ENCODE measurements at places on chromosomes 5 and 9.

GRCh38 chr5:177297922-177298321 is 5.6 kb downstream of the RAB24 start:
- no peak for DNase-seq

DNA sequence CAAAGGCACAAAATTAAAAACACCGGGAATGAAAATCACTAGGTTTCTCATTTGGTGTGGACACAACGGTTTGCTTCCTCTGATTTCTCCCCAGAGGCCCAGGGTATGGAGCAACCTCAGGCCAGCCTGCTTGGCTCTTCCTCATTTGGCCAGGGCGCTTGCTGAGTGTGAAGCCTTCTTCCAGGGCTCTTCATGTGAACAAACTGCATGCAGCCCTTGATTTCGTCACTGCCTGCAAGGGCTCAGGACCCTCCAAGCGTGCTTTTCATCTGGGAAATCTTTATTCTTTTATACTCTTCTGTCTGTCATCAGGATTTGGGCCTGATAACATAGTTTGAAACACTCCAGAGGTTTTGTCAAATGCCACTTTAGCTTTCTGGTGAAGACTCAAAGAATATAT is 122.6 kb upstream of the KLF4 start:
- DNase-seq, result no peak

- DNase-seq, result no peak
These were observed 33.4 kb downstream of the C9orf85 start for GRCh38 chr9:71944754-71945375.

GRCh38 chr9:95437559-95437958 is 79.2 kb downstream of the PTCH1 start:
- no peak for DNase-seq

DNA sequence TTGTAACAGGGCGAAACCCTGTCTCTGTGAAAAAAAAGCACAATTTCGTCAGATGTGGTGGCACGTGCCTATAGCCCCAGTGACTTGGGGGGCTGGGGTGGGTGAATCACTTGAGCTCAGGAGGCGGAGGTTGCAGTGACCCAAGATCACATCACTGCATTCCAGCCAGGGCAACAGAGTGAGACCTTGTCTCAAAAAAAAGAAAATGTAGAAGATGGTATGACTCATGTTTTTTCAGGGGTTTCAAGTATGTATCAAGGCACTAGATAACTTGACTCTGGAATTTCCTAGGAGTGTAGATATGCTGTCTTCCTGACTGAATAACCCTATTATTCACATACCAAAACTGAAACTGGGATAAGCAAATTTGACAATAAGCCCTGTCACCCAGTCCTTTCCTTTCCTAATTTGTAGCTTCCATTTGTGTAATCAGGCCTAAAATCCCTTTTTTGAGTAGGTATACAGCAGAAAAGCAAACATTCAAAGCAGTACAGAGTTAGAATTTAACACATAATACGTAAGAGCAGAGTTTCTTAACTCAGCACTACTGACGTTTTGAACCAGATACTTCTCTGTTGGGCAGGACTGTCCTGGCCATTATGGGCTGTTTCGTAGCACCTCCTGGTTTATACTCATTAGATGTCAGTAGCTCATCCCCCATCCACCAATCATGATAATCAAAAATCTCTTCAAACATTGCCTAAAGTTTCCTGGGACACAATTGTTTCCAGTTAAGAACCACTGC is 17.3 kb upstream of the ANKRD18B start:
- DNase-seq, result no peak

GRCh38 chr9:38178237-38178636 is 109.2 kb upstream of the SHB start:
- no peak for DNase-seq

All from stimulated activated CD8-positive, alpha-beta memory T cell treated with anti-CD3 and anti-CD28 coated beads, Interleukin-15, amount 100 ng/mL, for 48 hours (primary cell).